HepG2 (cell line): ENCODE measurements at places on chromosomes 12 and 14. TPM values are rescaled to one million over a fixed set of nuclear protein-coding genes. Genes with fewer than 3 reads are reported as not detected.

The DHRS7 gene
- total RNA-seq, result 25.2 and 44.4 TPM in 2 replicates

The TBX5 gene
- not detected in 2 replicates for total RNA-seq

The PPP1R1A gene
- total RNA-seq, result 0.20 TPM in 1 of 2 replicates, not detected in the other

The FOS gene
- total RNA-seq, result 4.3 and 24.2 TPM in 2 replicates

The GUCY2C gene
- total RNA-seq, result not detected in 2 replicates
